ENCODE measurements at places on chromosomes 4 and X.

GRCh38 chr4:36385951-36386571 is 104.6 kb downstream of the DTHD1 start:
- no peak for DNase-seq

DNA sequence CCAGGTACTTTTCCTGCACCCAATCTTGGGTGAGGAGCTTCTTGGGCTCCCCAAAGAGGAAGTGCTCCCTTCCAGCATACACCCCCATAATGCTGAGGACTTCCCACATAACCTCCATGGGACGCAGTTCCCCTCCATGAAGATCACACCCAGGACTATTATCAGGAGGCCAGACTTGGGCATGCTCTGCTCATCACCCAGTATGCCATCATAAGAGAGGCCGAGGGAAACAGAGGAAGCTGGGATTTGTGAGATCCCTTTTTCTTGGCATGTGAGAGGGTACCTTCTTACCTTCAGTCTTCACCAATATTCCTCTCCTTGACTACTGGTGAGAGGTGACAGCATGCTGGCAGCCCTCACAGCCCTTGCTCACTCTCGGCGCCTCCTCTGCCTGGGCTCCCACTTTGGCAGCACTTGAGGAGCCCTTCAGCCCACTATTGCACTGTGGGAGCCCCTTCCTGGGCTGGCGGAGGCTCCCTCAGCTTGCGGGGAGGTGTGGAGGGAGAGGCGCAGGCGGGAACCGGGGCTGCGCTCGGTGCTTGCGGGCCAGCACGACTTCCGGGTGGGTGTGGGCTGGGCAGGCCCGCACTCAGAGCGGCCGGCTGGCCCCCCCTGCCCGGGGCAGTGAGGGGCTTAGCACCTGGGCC is 15.7 kb upstream of the HSFX1 start:
- no peak for DNase-seq

DNA sequence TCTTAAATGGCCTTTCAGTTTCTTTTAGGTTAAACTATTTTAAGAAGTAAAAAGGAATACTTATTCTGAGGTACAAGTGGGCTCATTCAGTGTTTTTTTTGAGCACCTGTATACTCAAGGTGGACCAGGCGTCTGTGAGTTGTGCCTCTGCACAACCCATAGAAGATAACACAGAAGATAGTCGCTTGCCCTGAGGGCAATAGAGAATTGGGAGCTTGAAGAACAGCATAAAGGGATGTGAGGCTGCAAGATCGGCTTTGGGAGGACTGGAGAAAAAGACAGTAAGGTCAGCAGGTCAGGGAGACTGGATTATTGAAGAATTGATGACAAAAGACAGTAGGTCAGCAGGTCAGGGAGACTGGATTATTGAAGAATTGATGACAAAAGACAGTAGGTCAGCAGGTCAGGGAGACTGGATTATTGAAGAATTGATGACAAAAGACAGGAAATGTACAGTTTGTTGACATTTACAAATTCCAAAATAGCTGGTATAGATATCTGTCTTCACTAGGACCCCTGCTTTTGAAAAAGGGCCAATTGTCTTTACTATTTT is 3.1 kb downstream of the CPE start:
- no peak for DNase-seq

DNA sequence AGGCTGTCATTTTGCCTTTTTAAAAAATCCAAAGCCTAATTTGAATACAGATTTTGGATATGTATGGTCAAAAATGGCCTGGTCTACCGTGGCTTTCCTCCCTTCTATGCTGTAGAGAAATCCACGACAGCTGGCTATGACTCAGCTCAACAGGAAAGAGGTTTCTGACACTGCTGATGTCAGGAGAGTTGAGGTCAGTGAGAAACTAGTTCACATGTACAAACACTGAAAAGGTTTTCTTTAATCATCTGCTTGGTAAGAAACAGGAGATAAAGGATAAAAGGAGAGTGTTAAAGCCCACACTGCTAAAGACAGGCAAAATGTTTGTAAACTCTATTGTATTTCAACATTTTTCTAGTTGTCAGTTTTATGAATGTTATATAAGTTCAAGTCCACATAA is 113.9 kb downstream of the NYX start:
- no peak for DNase-seq
